Right ventricle myocardium inferior (tissue), 1 donor: ENCODE measurements at places on chromosomes 2 and 18. TPM values are rescaled to one million over a fixed set of nuclear protein-coding genes. Genes with fewer than 3 reads are reported as not detected.

DNA sequence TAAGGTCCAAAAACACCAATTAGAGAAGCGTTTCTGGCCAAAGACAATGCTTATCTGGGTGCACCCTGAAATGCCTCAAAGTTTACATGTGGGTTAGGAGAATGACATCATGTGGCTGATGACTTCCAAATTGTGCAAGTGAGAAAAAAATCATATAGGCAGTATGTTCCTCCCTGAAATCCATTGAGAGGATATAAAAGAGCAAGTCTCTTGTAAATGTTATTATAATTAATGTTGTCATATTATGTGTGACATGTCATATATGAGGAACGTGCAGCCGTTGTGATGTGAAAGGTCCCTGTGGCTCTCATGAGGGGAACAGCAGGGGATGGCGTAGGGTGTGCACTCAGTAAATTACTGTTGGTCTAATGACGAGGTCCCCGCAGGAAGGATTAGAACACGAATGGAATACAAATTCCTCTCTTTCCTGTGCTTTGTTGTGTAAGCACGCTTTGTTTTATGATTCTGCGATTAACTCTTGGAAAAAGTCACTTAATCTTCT lies 290.8 kb downstream of the PRKCE start:
- DNase-seq = no peak

DNA sequence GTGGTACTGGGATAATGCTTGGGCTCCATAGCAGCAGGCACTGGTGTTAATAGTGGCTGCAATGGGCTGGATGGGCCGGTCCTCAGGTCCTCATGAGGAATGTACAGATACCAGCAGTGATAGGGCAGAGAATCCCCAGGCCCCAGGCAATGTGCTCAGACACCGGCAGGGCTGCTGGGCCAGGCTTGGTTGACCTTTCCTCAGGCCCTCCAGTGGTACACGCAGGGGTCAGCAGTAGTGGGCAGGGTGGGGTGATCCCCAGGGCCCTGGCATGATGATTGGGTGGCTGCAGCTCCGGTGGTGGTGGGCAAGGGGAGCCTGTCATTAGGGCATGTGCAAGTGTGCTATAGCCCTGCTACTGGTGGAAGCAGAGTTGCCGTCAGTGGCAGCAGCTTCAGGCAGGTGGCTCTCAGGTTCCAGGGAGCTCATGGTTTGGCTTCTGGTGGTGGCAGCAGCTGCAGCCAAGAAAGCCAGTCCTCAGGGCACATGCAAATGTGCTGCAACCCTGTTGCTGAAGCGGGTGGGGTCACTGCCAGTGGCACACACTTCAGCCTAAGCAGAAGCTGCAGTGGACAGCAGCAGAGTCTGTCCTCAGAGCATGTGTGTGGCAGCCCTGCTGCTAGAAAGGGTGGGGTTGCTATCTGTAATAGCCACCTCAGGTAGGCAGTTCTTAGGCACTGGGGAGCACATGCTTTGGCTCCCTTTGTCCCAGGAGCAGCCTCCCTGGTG lies 56.8 kb downstream of the CCNT2 start:
- no peak for DNase-seq

- DNase-seq = no peak
Measured at GRCh38 chr2:62217970-62218369, 22.1 kb downstream of the B3GNT2 start.

DNA sequence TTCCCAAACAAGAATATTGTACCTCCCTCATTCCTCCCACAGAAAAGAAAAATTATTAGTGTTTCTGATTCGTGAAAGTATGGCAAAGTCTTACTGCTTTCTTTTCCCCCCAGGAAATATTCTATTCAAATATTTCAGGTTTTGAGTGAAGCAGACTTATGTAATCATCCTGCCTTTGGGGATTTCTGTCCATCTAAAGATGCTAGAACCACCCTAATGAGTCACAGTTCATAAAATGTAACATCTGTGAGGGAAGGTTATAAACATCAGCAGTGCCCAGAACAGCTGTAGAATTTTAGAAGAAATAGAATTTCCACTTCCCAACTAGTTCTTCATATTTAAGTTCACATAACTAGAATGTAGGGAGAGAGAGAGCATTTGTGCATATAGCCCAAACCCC lies 39.0 kb downstream of the EEF1B2 start:
- no peak for DNase-seq

Gene FBXO41
- total RNA-seq = 0.87 TPM
